ENCODE measurements at places on chromosomes 4 and X.

GRCh38 chr4:165364452-165365080 is 14.2 kb upstream of the CPE start:
- no peak for DNase-seq

- DNase-seq, result peak; percentile 64
These were observed 999.0 kb upstream of the ADGRL3 start for GRCh38 chr4:60201052-60201673.

GRCh38 chr4:86596807-86597206 is 2.7 kb downstream of the PTPN13 start:
- no peak for DNase-seq

DNA sequence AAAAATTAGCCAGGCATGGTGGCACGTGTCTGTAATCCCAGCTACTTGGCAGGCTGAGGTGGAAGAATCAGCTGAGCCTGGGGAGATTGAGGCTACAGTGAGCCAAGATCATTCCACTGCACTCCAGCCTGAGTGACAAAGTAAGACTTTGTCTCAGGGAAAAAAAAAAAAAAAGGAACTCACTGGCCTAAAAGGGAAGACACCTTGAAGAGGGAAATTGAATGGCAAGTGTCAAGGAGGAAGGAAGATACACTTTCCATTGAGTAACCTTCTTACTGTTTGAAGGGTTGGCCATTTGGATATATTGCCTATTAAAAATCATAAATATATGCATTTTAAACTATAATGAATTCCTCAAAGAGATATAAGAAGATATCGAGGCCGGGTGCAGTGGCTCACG is 147.5 kb upstream of the FAM241A start:
- no peak for DNase-seq

- no peak for DNase-seq
These were observed 30.8 kb downstream of the CPLX1 start for GRCh38 chr4:794900-795725.

DNA sequence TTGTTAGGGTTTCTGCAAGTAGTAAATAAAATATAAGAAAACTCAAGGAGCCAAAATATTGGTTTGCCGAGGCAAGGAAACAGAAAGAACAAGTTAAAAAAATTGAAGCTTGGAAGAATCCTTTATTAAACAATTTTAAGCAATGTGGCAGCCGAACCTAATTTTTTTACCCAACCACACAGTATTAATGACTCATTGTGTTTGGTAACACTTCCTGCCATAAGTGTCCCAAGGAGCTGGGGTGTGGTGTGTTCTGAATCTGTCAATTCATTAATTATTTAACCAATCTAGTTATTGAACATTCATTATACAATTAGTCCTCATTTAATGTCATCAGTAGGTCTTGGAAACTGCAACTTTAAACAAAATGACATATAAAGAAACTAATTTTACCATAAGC is 19.3 kb upstream of the CPE start:
- DNase-seq, result no peak

DNA sequence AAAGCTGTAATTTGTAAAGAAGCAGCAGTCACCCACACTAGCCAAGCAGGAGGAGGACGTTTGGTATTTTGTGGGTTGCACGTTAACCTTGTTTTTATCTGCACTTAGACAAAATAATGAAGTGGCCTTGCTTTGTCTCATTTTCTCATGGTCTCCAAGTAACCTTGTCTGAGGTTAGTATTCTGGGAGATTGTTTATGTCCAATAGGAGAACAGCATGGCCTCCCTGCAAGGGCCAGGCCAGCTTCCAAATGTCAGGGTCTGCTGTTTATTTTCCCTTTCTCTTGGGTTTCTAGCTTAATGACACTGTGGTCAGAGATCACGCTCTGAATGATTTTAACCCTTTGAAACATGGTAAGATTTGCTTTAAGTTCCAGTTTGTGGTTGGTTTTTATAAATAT is 29.9 kb downstream of the PNMA6E start:
- DNase-seq, result no peak

DNA sequence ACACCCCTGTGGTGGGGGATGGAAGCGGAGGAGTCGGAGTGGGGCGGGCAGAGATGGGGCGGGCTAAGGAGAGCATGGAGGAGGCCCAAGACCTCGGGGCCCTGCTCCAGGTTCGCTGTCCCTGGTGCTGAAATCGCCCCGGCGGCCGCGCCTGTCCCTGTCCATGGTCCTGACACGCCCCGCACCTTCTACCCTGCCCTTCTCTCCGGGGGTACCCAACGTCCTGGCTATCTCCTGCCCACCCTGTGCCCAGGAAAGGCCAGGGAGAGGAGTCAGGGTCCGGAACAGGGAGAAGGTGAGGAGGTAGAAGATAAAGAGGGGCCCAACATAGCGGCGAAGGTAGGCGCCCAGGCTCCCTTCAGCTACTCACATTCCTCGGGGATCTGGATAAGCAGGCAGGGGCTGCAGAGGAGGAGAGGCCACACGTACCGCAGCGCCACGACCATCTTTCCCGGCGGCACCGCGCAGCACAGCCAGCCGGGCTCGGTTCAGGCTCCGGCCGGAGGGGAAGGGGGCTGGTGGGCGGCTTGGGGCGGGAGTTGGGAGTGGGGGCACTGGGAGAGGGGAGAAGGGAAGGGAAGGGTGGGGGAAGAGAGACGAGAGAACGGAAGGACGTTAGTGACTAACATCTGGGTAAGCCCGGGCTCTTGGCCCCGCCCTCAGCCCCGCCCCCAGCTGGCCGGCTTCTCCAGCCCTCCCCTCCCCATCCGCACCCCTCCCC is 10.4 kb downstream of the L1CAM start:
- DNase-seq, result peak; percentile 50

DNA sequence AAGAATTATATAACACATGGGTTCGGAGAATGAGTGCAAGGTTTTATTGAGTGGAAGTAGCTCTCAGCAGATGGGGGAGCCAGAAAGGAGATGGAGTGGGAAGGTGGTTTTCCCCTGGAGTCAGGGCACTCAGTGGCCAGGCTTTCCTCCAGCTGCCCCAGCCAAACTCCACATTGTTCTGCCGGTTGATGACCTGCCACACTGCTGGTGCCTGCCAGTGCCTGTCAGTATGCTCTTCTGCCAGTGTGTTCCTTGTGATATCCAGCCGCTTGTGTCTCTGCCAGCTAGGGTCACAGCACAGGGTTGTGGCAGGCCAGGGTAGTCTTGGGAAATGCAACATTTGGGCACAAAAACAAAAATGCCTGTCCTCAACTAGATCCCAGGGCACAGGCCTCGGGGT is 604.8 kb upstream of the TECRL start:
- no peak for DNase-seq
